Activated CD8-positive, alpha-beta T cell treated with anti-CD3 and anti-CD28 coated beads, Interleukin-2, amount 10 ng/mL, durations not matched to agents 7 days and 5 days (primary cell): ENCODE measurements at places on chromosomes 4 and X. TPM values are rescaled to one million over a fixed set of nuclear protein-coding genes. Genes with fewer than 3 reads are reported as not detected.
A peak's percentile ranks its signal among the peaks of the same experiment; 100 is the strongest.

DNA sequence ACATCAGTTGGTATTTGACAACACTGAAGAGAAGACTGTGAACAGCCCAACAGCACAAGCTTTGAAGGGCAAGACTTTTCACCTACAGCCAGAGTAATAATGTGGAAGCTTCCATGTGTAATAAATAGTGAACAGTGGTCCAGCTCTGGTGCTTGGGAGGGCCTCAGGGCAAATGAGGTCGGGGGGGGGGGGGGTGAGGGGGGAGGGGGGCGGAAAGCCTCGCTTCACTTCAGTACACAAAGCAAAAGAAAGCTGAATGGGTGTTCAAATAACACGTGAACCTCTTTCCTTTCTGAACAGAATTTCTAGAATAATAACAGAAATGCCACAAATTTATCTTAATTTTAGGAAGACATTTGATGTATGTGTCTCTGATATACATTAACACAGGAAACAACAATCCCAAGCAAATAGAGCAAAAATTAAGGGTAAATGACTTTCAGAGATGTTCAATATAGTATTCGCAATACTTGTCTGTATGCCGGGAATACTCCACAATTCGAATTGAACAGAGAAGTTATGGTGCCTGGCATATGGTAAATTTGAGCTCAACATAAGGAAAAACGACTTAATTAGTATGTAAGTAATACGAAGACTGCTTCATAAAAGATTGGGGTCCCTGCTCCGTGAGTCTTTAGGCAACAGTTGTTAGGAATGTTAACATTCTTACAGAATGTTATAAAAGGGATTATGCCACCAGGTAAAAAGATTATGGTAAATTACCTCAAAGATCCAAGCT lies 92.6 kb downstream of the FRYL start:
- no peak for DNase-seq

Gene NALF2
- not detected for total RNA-seq

Gene CDKL2
- total RNA-seq, result 0.60 TPM

Gene AWAT1
- not detected for total RNA-seq

GRCh38 chr4:70187216-70187615 lies 8.3 kb upstream of the ODAM start:
- DNase-seq, result no peak

DNA sequence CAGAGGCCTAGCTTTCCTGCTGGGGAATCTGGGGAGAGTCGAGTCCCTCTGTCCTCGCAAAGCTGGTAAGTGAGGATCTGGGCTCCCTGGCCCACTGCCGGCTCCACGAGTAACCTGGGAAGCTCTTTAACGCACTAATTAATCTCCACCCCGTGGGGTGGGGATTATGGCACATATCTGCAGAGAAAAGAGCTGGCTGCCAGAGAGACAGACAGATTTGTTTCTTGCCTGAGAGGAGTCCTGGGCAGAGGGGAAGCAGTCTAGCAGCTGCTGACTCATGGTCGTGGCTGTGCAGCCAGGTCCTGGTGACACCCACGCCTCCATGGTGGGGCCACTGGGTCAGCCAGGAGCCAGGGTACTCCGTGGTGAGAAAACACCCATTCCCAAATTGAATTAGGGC lies 14.0 kb downstream of the SORCS2 start:
- DNase-seq, result no peak

Gene GPRIN3
- total RNA-seq, result 40.6 TPM

Gene NWD2
- not detected for total RNA-seq

- DNase-seq, result no peak
Measured at GRCh38 chr4:27066591-27066990, 205.9 kb downstream of the STIM2 start.

DNA sequence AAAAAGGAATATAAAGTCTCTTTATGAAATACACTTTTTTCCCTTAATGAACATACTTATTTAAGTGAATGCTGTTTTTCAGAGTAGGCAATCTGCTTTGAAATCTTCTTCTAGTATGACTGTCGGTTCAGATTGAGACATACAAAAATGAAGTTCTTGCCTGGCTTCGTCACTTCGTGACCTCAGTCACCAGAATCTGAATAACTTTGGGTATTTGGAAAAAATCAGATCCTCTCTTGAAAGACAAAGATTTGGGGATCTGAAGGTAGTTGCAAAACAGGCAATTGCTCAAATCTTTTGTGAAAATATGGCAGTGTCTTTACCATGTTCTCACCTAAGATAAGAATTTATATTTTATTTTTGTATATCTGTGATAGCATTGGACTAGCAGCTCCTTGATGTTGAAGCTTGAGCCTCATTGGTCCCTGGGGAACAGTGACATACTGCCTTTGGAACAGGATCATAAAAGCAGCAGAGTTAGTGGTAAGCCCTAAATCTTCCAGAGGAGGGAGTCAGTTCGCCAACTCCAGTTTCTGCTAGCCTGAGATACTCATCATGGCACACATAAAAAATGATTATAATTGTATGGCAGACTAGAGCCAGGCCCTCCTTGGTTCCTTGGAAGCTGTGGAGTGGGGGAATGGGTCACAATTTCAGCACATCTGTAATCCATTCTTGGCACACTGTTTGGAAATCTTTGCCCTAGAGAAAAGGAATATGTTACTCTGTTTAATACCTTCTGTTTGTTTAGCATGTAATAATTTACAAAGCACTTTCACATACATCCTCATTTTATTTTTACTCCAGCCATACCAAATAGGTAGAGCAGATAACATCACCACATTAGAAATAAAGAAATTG lies 5.0 kb downstream of the ARFIP1 start:
- DNase-seq, result no peak

Gene NRK
- total RNA-seq, result not detected

Gene CCKAR
- not detected for total RNA-seq

DNA sequence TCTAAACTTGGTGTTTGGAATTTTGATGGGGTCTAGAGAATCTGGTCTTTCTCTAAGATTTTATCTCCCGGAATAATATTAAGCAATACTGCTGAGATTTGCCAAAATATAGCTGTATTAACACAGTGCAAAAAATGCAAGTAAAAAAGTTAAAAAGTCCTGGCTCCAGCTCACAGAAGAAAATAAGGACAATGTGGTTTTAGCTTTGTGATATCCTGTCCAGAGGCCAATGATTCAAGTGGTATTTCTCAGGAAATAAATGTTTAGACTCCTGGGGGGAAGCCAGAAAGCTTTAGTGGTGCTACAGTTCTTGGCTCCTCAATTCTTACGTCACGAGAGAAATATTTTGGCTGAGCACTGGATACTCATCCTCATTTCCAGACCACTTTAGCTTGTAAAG lies 40.9 kb upstream of the IL13RA2 start:
- no peak for DNase-seq

Gene CT45A10
- not detected for total RNA-seq

GRCh38 chr4:8723222-8723980 lies 130.8 kb downstream of the CPZ start:
- DNase-seq, result no peak

Gene MAGEA11
- not detected for total RNA-seq

DNA sequence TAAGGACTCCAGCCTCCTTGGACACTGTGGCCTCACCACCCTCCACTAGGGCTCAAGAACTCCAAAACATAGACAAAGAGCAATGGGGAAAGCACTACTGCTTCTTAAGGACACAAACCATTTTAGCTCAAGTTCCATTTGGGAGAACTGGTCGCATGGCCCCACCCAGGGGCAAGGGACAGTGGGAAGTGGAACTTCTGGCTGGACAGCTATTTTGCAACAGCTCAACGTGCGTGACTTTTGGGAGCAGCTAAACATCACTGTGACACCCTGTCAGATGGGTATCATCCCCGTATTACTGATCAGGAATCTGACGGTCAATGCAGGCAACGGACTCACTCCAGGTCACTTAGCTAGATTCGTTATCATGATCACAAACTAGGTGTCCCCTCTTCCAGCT lies 9.0 kb upstream of the GLOD5 start:
- DNase-seq, result no peak

DNA sequence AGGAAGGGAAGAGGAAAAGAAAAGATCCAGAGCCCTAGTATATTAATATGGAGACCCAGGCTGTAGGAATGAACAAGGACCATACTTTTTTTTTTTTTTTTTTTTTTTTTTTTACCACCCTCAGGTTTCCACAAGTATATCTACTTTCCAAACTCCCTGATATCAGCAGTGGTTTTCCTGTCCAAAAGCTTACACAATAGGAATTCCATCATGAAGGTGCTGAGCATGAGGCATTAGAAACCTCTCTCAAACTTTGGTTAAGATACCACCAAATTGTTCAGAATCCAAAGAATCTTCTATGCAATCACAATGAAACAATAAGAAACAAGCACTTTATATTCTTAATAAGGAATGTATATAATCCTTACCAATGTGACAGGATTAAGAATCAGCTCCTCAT lies 26.5 kb downstream of the RPS6KA3 start:
- no peak for DNase-seq

Gene SPANXN4
- total RNA-seq, result not detected

- peak; percentile 43 for DNase-seq
Measured at GRCh38 chr4:154743683-154744340, at the start of gene LRAT. Gene LRAT, plus strand, starts transcription at chr4:154744000. Its CDS starts 327 bp downstream, at chr4:154744327.

- DNase-seq, result no peak
Measured at GRCh38 chr4:4990857-4991540, 28.3 kb downstream of the CYTL1 start.

Gene NUP54
- total RNA-seq, result 64.1 TPM

DNA sequence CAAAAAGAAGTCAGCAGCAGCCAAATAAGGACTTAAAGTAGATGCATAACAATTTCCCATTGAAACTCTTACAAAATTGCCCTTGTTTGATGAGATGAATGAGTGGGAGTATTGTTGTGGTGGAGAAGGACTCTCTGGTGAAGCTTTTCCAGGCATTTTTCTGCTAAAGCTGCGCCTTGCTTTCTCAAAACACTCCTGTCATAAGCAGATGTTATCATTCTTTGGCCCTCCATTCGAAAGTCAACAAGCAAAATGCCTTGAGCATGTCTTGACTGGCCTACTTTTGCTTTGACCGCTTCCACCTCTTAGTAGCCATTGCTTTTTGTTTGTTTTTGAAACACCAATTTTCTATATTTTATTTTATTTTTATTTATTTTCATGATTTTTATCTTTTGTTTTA lies 340.9 kb upstream of the FGF13 start:
- no peak for DNase-seq

Gene FRMD7
- not detected for total RNA-seq
